ENCODE measurements at places on chromosomes 2 and 18.

DNA sequence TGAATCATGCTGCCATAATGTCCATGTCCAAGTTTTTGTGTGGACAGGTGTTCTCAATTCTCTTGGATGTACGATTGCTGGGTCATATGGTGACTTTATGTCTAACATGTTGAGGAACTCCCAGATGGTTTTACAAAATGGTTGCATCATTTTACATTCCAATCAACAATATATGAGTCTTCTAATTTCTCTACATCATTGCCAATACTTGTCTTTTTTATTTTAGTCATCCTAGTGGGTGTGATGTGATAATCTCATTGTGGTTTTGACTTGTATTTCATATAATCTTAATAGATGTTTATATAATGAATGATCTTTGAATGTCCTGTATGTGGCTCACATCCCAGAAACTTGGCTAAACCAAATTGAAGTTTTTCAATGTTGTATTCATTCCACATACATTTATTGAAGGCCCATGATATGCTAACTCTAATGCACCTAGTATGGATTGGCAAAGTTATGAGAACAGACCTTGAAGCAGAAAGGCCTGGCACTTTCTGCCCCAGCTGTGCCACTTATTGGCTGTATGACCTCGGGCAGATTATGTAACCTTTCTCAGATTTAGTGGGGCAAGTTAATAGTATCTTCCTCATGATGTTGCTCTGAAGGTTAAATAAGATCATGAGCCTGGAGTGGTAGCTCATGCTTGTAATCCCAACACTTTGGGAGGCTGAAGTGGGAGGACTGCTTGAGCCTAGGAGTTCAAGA lies 205.4 kb downstream of the RAB3GAP1 start:
- DNase-seq, result peak; percentile 29

DNA sequence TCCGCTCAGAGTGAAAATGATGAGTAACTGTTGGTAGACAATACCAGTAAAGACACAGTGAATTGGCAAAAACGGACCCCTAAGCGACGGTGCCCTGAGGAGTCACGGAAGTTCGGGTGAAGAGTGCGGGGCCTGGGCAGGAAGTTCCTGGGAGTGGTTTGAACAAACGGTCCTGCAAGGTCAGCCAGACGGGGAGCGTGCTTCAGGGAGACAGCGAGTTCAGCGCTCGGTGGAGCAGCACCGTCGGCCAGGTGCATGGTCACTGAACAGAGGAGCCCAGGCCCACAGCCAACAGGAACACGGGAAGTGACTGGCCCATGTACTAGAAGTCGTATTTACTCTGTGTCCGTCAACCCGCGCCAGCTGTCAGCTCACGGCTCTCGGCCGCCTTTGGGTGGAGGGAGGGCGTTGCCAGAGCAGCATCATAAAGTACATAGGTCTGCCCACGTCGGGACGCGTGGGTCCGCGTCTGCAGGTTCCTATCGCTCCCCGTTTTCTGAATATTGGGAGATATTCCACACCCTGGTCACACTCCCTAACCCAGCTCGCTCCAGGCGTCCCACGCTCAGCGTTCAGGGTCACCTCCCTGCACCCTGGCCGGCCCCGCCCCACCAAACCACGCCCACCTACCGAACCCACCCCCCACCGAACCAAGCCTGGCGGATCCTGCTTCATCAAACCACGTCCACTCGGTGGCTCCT lies 75.6 kb upstream of the UXS1 start:
- no peak for DNase-seq

GRCh38 chr2:233241803-233242202 lies 9.7 kb upstream of the ATG16L1 start:
- no peak for DNase-seq

DNA sequence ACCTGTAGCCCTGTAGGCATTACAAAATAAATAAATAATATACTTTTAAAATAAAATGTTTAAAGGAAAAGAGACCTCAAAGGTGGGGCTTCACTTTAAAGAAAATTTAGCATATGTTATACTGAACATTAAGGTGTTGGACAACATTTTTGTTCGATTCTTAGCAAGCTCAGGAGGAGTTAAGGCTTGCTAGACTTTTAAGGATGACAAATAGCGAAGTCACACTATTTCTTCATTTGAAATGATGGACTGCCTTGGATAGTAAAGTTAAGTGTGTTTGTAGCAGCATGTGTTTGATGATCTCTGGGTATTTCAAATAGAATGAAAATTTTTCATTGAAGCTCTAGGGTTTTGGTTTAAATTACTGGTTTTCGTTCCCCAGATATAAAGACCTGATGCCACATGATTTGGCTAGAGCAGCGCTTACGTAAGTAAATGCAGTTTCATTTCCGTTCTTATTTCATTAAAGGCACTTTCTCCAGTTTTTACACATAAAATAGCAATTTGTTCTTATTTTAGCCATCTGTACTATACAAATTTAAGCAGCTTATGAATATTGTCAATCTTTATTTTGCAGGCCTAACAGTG lies 24.9 kb downstream of the HADHB start:
- DNase-seq, result no peak

GRCh38 chr2:73935641-73936040 lies 9.0 kb downstream of the DGUOK start:
- no peak for DNase-seq

DNA sequence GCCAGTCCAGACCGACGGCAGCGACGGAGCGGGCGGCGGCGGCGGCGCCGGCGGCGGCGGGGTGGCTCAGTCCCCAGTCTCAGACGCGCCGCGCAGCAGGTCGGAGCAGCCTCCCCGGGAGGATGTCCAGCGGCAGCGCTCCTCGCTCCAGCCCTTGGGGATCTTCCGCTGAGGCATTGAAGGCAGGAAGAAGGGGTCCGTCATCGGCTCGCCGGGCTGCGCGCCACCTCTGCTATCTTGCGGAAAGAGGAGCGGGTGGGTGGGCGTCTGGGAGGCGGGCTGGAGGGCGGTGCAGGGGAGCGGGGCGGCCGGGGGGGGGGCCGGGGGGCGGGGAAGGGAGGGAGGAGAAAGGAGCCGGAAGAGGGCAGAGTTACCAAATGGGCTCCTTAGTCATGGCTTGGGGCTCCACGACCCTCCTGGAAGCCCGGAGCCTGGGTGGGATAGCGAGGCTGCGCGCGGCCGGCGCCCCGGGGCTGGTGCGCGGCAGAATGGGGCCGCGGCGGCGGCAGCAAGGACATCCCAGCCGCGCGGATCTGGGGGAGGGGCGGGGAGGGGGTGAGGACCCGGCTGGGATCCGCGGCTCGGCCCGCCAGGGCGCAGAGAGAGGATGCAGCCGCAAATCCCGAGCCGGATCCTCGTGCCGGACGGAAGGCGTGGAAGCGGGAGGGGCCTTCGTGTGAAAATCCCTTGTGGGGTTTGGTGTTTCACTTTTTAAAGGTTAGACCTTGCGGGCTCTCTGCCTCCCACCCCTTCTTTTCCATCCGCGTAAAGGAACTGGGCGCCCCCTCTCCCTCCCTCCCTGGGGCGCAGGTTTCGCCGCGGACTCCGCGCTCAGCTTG lies at the start of gene NETO1:
Gene NETO1, minus strand, starts transcription at position 242 of the 839 bp plus-strand sequence. CDS start 696 bp downstream, outside the sequence.
- DNase-seq, result peak; percentile 21

DNA sequence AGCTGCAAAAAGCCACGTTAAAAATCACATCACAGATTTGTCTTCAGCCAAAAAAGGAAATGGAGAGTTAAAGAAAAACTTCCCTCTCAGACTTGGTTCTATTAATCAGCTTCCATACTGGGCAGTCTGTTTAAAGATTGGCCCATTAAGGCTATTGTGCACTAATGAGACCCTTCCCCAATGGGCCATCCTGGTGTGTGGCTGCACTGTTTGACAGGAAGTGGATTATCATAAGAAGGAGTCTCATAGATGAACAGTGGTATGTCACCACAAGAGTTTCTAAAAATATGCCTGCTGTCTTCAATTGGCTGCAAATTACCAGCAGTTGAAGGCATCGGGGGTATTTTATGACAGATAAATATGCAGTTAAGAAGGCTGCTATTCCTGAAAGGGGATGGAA lies 247.6 kb upstream of the THSD7B start:
- DNase-seq, result no peak

DNA sequence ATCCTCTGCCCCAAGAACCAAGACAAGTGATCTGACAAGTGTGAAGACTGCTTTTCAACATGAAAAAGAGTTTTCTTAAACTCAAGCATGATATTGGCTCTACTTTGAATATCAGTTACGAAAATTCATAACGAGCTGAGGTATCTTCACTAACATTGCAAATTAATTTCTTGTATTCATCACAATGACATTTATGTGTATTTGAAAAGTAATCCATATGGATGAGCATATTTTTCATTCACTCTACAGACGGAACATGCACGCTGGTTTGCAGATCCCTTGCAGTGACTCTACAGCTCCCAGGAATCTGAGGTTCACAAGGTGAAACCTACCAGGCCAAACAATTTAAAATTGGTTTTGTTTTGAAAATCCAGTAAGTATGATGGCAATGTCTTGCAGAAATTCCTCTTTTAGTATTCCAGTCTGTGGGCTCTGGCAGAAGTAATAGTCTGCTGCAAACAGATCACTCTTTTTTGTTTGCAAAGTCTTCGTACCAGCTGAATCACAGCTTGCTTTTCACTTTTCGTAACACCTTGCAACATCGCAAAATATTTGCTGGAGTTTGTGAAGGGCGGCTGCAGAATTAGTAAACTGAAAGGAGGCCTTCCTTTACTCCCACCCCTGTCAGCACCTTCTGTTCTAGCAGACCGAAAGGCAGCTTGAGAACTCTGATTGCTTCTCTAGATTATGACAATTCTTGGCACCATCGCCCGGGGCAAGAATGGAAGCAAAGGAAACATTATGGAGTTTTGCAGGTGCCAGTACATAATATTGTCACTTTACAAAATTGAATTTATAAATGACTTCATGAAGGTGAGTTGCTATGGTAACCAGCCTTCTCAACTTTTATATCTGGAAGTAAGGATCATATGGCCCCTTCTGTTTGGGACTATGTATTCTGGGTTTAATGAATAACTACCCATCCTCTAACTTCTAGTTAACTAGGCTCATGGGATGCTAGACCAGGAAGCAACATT lies 168.7 kb downstream of the TMEM247 start:
- no peak for DNase-seq

DNA sequence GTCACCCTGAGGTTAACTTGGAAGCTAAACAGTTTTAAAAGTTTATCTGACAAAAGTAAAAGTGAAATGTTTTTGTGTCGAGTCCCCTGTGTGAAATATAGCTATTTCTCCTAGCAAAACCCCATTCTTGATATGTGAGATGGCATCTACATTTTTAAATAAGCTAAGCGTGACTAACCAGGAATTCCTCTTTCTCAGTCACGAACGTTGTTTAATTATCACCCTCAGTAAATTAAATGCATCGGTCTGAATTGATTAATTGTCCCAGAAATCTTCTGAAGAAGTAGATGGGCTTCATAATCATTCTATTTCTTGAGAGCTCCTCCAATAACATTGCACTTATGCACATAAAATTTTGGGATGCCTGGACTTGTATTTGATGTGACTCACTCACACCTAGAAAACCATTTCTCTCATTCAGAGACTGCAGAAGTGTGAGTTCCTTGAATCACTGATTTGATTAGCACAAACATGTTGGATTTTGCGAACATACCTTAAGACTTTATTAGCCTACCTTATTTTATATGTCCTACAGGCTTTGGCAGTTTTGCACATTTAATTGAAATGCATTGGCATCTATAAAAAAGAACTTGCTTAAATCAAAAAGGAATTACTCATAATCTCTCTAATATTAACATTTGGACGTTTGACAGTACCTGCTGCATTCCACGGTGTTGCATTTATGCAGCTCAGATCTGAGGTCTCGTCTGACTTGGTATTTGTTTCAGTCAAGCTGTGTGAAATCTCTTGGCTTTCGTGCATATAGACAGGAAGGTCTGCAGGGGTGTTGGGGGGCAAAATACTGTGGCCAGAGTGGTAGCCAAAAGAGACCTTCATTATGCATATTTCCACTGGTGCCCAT lies 475.2 kb downstream of the EPHA4 start:
- DNase-seq, result peak; percentile 58

DNA sequence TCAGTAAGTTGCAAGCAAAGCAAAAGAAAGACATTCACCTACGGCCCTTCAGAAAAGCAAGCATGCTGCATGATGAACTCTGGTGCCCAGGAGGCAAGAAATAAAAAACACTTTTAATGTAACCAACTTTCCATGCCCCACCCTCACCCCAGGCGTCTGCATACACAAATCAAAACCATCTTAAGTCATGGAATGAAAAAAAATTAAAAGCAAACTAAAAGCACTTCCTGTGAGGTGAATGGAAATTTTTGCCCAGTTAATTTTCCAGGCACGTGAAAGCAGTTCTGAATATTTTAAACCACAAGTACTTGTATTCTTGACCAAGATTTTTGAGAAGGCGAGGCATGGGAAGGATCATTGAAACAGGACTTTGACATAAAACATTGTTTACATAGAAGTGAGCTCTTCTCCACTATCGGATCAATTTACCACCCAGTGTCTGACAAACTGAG lies 2.5 kb upstream of the ICOS start:
- DNase-seq, result peak; percentile 2

DNA sequence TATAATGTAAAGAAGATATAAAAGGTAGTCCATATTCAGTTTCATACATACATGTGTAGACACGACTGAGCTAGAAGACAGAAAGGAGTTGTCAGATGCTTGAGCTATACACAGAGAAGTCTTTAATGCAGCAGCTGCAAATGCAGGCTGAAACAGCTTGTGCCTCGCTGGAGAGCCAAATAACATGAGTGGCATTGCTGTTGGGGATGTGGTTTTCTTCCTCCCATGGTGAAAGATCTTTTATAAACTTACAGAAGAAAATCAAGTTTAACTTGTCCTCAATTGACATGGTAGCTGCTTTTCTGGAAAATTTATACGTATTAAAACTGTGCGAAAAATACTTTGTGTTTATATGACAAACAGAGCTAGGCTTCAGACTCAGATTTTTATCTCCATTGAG lies 16.4 kb upstream of the IL1R1 start:
- no peak for DNase-seq

DNA sequence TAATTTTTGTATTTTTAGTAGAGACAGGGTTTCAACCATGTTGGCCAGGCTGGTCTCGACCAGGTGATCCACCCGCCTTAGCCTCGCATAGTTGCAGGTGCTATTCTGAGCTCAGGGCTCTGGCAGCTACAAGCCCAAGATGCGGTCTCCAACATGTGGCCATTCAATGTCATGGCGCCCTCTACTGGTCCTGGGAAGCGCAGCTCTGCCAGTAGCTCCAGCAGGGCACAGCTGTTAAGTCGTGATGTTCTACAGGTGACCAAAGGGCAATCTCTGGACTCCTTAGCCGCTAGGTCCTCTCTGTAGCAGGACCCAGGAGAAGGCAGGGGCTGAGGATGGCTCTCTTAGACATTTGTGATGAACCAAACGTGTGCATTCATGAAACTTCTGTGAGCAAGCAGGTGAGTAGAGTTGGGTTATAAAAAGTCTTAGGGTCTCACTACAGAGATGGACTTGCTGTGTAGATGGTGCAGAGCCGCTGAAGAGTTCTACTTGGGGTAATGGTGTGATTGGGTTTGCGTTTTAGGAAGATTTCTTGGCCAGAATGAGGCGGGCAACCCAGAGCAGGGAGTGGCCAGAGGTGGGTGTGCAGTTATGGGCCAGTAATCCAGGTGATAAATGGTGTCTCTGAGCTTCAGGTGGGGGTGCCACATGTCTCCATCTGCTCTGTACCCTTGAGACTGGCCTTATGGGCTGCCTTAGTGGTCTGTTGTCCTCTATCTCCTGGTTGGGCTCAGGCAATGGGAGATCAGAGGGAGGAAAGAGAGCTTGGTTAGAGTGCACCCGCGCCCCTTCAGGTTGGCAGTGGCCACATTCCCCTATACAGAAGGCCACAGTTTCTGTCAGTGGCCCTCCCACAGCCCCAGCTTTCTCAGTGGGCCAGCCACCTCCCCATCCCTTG lies 31.0 kb downstream of the IL37 start:
- DNase-seq, result peak; percentile 79

Data from EH (cell line).